Small intestine (tissue), 16 donors: ENCODE measurements at places on chromosomes 4 and X. TPM values are rescaled to one million over a fixed set of nuclear protein-coding genes. Genes with fewer than 3 reads are reported as not detected.

- DNase-seq: no peak
- H3K27me3 ChIP-seq: no peaks in the 10 kb centered on the region
- H3K27ac ChIP-seq: no peak overlapping the region
- no peak overlapping the region for H3K4me3 ChIP-seq
Measured at GRCh38 chr4:139676365-139676764, 10.7 kb downstream of the MGST2 start.

The PDZD11 gene
- polyA plus RNA-seq: 43.6 TPM

GRCh38 chrX:33252306-33252825 lies 41.0 kb upstream of the DMD start:
- no peaks in the 10 kb centered on the region for H3K36me3 ChIP-seq
- no peaks in the 10 kb centered on the region for H3K27me3 ChIP-seq
- no peak overlapping the region for H3K27ac ChIP-seq

DNA sequence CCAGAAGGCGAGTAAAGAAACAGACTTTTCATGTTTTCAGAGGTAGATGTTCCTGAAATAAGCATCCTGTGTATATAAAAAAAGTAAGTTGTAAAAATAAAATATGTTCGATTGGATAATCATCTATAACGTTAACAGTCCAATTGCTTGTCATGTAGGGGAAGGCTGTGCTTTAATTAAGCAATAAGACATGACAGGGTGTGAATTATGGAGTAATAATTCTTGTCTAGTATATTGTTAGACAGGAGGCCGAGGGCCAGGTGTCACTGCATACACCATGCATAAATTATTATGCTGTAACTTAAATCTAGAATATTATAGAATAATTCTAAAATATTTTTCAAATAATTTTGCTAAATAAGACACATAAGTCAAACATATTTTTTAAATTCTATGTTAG lies 494.6 kb upstream of the TENM3 start:
- no peak overlapping the region for H3K4me3 ChIP-seq
- no peaks in the 10 kb centered on the region for H3K36me3 ChIP-seq
- H3K27me3 ChIP-seq: no peaks in the 10 kb centered on the region

- DNase-seq: no peak
- no peaks in the 10 kb centered on the region for H3K27me3 ChIP-seq
- no peak overlapping the region for H3K27ac ChIP-seq
- H3K4me3 ChIP-seq: no peak overlapping the region
- no peaks in the 10 kb centered on the region for H3K36me3 ChIP-seq
- H3K4me1 ChIP-seq: no peaks in the 10 kb centered on the region
Measured at GRCh38 chr4:47442980-47443379, 20.5 kb downstream of the COMMD8 start.

DNA sequence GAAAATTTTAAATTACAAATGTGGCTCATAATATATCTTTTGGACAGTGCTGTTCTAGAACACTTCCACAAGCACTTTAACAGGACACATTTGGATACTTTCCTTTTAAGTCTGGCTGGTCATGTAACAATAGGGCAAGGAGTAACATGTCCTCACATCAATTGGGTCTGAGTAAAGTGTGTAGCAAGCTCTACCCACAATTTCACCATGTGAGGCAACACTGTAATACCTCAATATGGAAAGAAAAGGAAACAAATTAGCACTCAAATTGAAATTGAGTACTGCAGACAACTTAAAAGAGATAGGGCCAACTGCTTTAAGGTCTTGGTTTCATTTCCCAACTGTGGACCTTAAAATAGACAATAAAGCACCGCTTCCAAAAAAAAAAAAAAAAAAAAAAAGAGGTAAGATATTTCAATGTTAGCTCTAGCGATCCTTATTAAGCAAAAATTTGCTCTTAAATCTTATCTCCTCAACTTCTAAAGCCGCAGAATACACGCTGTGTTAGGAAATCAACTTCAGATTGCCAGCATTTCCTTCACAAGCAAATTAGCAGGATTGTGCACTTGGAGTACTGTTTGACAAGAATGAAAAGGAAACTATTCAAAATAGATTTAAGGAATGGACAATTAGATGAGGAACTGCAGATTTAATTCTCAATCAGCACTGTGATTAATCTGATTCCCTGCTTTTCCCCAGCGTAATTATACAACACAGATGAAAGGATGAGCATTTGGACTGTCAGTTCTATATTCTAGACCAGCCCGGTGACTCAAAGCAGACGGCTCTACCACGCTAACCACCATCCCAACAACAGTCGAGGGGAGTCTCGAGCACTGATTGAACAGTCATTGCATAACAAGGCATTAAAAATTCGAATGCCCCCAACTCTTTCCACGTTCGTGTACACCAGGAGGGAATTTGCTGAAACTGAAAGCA lies 1.6 kb downstream of the CASK start:
- H3K4me1 ChIP-seq: no peaks in the 10 kb centered on the region
- no peaks in the 10 kb centered on the region for H3K36me3 ChIP-seq
- peak overlapping the region; percentile 87 for H3K4me3 ChIP-seq
- H3K27ac ChIP-seq: peak overlapping the region; percentile 81
- H3K27me3 ChIP-seq: no peaks in the 10 kb centered on the region

GRCh38 chr4:95155759-95156451 lies 392.9 kb downstream of the UNC5C start:
- peak; percentile 28 for DNase-seq
- no peaks in the 10 kb centered on the region for H3K4me1 ChIP-seq
- no peaks in the 10 kb centered on the region for H3K36me3 ChIP-seq
- no peak overlapping the region for H3K4me3 ChIP-seq

- DNase-seq: no peak
- H3K4me1 ChIP-seq: no peaks in the 10 kb centered on the region
- no peaks in the 10 kb centered on the region for H3K36me3 ChIP-seq
- no peaks in the 10 kb centered on the region for H3K27me3 ChIP-seq
- H3K27ac ChIP-seq: no peak overlapping the region
- no peak overlapping the region for H3K4me3 ChIP-seq
Measured at GRCh38 chr4:3836756-3837601, 70.8 kb downstream of the ADRA2C start.

- DNase-seq: no peak
- H3K4me1 ChIP-seq: no peaks in the 10 kb centered on the region
- no peak overlapping the region for H3K27ac ChIP-seq
- no peaks in the 10 kb centered on the region for H3K36me3 ChIP-seq
Measured at GRCh38 chrX:24643116-24643515, 4.0 kb downstream of the PCYT1B start.

The GLUD2 gene
- polyA plus RNA-seq: 0.48 TPM

The NAT8L gene
- 0.31 TPM for polyA plus RNA-seq

GRCh38 chrX:11540532-11541377 lies 125.0 kb downstream of the ARHGAP6 start:
- no peaks in the 10 kb centered on the region for H3K27me3 ChIP-seq
- no peaks in the 10 kb centered on the region for H3K36me3 ChIP-seq
- DNase-seq: no peak

DNA sequence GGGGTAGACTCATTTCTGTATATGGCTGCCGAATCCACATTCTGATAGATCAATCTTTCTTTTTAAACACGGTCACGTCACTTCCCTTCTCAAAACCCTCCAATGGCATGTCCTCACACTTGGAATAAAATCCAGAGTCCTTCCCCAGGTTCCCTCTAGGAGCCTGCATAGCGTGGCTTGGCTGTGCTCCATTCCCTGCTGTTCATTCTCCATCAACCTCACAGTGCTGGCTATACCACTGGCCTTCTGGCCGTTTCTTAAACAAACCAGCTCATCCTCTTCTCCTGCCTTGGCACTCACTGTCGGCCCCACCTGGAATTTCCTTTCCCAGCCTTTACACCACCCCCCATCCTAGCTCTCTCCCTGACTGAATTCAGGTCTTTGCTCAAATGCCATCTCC lies 77.1 kb downstream of the RBM47 start:
- H3K36me3 ChIP-seq: no peaks in the 10 kb centered on the region
- no peaks in the 10 kb centered on the region for H3K27me3 ChIP-seq
- H3K4me3 ChIP-seq: no peak overlapping the region
- H3K4me1 ChIP-seq: no peaks in the 10 kb centered on the region
- no peak overlapping the region for H3K27ac ChIP-seq
- DNase-seq: no peak

The MAGEB10 gene
- polyA plus RNA-seq: not detected

The TBX22 gene
- not detected for polyA plus RNA-seq

GRCh38 chr4:102717448-102718092 lies 43.2 kb downstream of the MANBA start:
- no peaks in the 10 kb centered on the region for H3K27me3 ChIP-seq
- no peak overlapping the region for H3K27ac ChIP-seq
- peak; percentile 71 for DNase-seq
- H3K4me1 ChIP-seq: no peaks in the 10 kb centered on the region
- no peaks in the 10 kb centered on the region for H3K36me3 ChIP-seq
- no peak overlapping the region for H3K4me3 ChIP-seq

DNA sequence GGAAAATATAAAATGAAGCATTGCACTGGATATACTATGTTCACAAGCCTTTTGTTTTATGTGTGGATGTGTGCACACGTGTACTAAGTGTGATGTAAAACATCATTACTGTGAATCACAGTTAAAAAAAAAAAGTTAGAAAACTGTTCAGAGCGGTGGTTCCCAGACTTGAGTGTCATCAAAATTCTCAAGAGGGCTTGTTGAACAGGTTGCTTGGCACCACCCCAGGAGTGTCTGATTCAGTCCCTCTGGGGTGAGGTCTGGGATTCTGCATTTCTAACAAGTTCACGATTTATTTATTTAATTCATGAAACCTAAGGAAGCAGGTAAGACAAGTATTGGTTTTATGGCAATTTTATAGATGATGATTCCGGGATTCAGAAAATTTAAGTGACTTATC lies 1.8 kb downstream of the CENPU start:
- no peak overlapping the region for H3K27ac ChIP-seq
- DNase-seq: no peak
- peaks cover 3% of the 10 kb centered on the region for H3K4me1 ChIP-seq
- H3K4me3 ChIP-seq: no peak overlapping the region
- H3K36me3 ChIP-seq: no peaks in the 10 kb centered on the region
- no peaks in the 10 kb centered on the region for H3K27me3 ChIP-seq

DNA sequence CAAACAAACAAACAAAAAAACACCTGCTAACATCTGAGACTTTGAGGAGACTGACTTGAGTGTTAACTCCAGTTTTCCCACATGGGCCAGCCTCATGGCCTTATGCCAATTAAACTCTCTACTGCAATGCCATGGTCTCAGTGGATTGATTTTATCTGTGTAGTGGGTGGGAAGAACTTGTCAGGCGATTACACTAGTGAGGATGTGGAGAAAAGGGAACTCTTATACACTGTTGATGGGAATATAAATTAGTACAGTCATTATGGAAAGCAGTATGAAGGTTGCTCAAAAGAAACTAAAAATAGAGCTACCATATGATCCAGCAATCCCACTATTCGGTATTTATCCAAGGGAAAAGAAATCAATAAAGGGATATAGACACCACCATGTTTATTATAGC lies 12.8 kb upstream of the XIAP start:
- H3K4me3 ChIP-seq: no peak overlapping the region
- DNase-seq: no peak
- no peaks in the 10 kb centered on the region for H3K4me1 ChIP-seq
- no peaks in the 10 kb centered on the region for H3K36me3 ChIP-seq
- H3K27me3 ChIP-seq: no peaks in the 10 kb centered on the region
- no peak overlapping the region for H3K27ac ChIP-seq

GRCh38 chrX:108641589-108642272 lies 94.6 kb downstream of the IRS4 start:
- H3K27me3 ChIP-seq: no peaks in the 10 kb centered on the region
- H3K4me3 ChIP-seq: no peak overlapping the region
- no peak overlapping the region for H3K27ac ChIP-seq
- no peak for DNase-seq

The CFI gene
- 8.1 TPM for polyA plus RNA-seq

DNA sequence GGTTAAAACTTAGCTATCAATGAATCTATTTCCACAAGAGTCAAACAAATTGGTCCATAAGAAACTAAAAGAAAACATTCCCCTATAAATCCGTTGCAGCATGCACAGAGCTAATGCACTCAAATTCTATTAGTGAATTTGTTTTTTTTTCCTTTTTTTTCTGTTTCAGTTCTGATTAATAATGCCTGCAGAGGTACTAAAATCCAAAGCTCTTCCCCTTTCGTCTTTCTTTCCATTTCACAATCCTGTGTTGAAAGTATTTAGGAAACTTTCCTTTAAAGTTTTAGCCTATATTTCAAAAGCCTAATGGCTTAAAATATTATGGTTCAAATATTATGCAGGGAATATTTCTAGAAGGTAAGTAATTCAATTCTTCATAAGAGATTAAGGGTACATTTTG lies 45.9 kb upstream of the VEGFD start:
- H3K4me3 ChIP-seq: no peak overlapping the region
- H3K27ac ChIP-seq: no peak overlapping the region
- H3K4me1 ChIP-seq: no peaks in the 10 kb centered on the region
- no peaks in the 10 kb centered on the region for H3K27me3 ChIP-seq

The MEPE gene
- not detected for polyA plus RNA-seq

DNA sequence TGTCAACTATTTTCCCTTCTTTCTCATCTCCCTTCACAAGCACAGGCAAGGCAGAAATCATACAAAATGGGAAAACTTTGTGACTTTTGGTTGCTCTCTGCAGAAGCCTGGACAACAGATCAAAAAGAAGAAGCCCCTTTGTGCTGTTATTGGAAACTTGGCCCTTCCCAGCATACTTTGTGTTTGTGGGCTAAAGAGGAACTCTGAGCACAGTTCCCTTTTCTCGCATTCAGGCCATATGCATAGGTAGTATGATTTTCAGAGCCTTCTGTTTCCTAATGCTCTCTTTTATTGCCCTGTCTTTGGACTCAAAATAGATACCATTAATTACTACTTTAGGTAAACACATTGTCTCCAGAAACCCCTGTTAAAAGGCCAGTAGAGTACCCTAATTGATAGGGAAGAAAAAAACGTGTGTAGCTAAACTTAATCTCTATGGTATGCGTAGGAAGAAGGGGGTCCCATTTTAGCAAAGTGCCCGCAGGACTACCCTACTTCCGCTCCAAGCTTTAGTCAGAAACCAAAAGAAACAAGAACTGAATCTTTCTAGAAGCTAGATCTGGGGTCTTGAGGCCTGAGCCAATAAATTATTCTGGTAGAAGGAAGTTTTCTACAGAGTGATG lies 26.6 kb downstream of the VSIG4 start:
- no peaks in the 10 kb centered on the region for H3K36me3 ChIP-seq
- no peak overlapping the region for H3K4me3 ChIP-seq

GRCh38 chr4:127759228-127759820 lies 22.8 kb upstream of the HSPA4L start:
- H3K27ac ChIP-seq: no peak overlapping the region

- no peak overlapping the region for H3K27ac ChIP-seq
- no peaks in the 10 kb centered on the region for H3K27me3 ChIP-seq
- no peak overlapping the region for H3K4me3 ChIP-seq
Measured at GRCh38 chr4:20572976-20573375, 127.3 kb upstream of the PACRGL start.

- H3K27me3 ChIP-seq: no peaks in the 10 kb centered on the region
- no peak overlapping the region for H3K4me3 ChIP-seq
- H3K27ac ChIP-seq: no peak overlapping the region
- peaks cover 5% of the 10 kb centered on the region for H3K4me1 ChIP-seq
Measured at GRCh38 chrX:7112071-7112470, 35.4 kb upstream of the STS start.

The SPACA5 gene
- polyA plus RNA-seq: not detected
